Upper lobe of left lung (tissue), 6 donors: ENCODE measurements at places on chromosomes 12 and 14. TPM values are rescaled to one million over a fixed set of nuclear protein-coding genes. Genes with fewer than 3 reads are reported as not detected.

GRCh38 chr12:90207799-90208198, 499.2 kb upstream of the ATP2B1 start:
- H3K27me3 ChIP-seq: no peaks in the 10 kb centered on the region
- no peak overlapping the region for H3K4me3 ChIP-seq
- no peaks in the 10 kb centered on the region for H3K36me3 ChIP-seq
- no peaks in the 10 kb centered on the region for H3K4me1 ChIP-seq
- no peak overlapping the region for H3K27ac ChIP-seq

DNA sequence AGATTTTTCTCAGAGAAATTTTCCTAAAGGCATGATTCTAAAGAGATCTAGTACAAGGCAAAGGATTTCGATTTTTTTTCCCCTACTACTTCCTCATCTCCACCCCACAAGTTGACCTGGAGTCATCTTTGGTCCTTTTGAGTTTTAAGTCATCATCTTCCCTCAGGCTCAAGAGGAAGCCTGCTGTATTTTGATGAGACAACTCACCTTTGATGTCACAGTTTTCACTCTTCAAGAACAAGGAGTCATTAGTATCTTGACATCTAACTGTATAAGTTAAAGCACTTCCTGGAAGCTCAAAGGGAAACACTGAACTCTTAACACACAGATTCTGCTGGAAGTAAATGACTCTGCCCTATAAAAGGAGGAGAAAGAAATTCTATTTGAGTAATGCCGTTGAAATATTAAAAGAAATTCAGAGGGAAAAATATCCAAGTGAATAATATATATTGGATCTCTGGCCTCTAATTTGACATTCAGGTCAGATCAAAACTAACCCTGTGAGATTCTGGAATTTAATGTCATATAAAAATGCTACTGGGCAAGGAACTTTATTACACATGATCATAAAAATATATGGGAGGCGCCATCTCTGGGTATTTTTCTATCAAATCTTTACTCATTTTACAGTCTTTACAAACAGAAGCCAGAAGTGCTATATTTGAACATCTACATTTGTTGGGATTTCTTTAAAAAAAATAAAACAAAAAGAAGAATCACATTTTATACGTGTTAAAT, 435.0 kb downstream of the NRXN3 start:
- H3K36me3 ChIP-seq: no peaks in the 10 kb centered on the region
- H3K4me1 ChIP-seq: no peaks in the 10 kb centered on the region
- no peak overlapping the region for H3K27ac ChIP-seq
- H3K27me3 ChIP-seq: no peaks in the 10 kb centered on the region

- H3K27me3 ChIP-seq: peaks cover 4% of the 10 kb centered on the region
- no peak overlapping the region for H3K27ac ChIP-seq
- no peaks in the 10 kb centered on the region for H3K36me3 ChIP-seq
- no peak for DNase-seq
- H3K4me3 ChIP-seq: no peak overlapping the region
Measured at GRCh38 chr12:52225752-52226151, 7.3 kb upstream of the KRT7 start.

- no peaks in the 10 kb centered on the region for H3K36me3 ChIP-seq
- H3K27me3 ChIP-seq: no peaks in the 10 kb centered on the region
- H3K27ac ChIP-seq: no peak overlapping the region
- DNase-seq: no peak
- H3K4me3 ChIP-seq: no peak overlapping the region
Measured at GRCh38 chr12:71474791-71475190, 35.2 kb downstream of the LGR5 start.

Gene CLEC4C
- not detected for total RNA-seq
